Activated CD4-positive, alpha-beta memory T cell treated with anti-CD3 and anti-CD28 coated beads, Interleukin-2, amount 10 ng/mL, durations not matched to agents 7 days and 5 days (primary cell): ENCODE measurements at places on chromosomes 3 and 15.

- no peak for DNase-seq
Observed at GRCh38 chr3:25354071-25354470, 74.0 kb upstream of the RARB start.

DNA sequence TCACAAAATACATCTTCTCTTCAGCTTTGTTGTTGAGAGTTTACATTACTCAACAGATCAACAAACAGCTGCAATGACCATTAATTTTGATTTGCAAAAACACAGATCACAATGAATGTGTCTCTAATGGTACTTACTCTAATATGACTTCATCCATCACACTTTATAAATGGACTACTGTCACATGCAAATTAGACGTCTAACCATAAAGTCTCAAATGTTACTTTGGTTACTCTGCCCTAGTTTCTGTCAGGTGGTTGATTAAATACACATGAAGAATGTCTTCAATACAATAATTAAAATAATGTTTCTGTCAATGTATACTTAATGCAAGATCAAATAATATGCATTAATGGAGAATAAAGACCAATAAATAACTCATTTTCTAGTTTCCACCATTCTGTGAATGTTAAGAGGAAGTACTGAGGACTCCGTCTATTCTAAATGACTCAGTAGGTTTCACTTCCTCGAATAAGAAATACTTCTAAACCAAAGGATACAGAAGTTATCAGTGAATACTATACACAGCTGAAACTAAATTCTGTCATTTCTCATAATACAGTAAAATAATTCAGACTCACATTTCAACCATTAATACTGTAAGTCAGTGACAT is 145.8 kb downstream of the CBLB start:
- DNase-seq = no peak

DNA sequence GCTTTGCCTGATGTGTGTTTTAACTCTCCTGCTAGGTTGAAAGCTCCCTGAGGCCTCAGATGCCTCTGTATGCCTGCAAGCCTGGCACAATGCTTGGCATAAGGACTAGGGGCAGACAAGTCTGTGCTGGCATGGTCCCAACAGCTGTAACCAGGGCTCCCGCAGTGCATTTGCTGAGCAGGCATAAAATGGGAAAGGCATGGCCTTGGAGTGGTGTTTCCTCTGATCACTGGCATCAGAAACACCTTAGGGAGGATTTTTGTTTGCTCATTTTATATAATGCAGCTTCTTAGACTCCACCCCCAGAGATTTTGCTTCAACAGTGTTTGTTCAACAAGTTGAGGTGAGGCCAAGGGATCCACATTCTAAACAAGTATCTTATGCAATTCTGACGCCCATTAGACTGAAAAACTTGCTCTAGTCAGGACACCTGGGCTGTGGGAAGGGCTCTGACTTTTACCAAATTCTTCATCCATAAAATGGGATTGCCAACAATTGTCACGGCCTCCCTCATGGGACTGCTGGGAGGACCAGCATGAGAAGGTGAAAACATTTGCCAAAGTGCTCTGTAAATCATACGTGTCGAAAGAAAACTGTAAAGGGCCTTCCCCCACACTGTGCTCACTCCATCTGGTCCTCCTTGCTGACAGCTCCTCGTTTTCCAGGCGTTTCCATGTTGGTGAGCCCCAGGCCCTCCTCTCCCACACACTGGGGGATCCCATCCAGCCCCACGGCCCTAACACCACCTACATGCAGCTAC is 43.1 kb downstream of the STARD5 start:
- no peak for DNase-seq

DNA sequence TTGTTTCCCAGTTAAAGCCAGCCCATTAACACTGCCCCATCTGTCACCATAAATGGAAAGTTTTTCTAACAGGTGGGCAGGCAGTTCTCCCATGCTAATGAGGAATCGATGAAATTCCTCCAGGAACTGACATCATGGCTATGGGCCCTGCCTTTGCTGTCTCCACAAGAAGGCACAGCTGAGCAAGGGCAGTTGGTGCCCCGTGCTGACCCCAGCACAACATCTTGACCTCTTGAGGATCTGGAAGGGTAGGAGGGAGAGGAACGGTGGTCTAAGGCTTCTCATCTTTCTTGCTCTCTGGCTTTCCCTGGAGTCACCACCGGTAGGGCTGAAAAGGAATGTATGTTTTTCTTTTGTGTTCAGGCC is 46.7 kb downstream of the CHCHD6 start:
- no peak for DNase-seq

DNA sequence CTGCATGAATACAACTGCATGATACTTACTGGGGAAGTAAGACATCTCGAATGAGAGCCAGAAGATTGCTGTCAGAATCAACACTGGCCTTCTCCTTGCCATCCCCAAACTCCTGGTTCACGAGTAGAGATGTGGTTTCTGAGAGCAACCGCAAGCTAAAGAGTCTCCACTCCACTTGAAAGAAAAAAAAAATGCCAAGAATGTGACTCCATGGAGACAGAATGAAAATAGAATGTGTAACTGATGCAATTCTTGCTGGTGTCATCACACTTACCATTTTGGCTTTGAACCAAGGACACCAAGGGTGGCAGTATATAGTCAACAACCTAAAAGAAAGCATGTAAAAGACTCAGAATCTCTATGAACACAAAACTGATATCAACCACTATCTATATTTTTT is 280.4 kb downstream of the ULK4 start:
- DNase-seq = no peak

DNA sequence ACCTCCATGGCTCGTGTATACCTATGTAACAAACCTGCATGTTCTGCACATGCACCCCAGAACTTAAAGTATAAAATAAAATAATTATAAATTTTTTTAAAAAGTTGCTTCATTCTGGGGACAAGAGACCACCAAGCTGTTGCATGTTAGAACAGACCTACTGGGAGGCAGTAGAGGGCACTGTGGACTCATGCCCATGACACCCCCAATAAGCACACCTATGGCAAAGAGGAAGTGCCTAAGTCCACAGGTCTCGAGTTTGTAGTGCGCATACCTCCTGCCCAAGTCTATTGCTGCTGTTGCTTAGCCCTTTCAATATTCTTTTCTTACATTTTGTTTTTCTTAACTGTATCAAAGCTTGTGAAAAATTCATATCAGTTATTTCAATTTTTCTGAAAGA is 267.9 kb upstream of the THBS1 start:
- DNase-seq = no peak

GRCh38 chr15:98955331-98955730 is 52.3 kb downstream of the PGPEP1L start:
- no peak for DNase-seq
